ENCODE measurements at places on chromosomes 6 and 20.

DNA sequence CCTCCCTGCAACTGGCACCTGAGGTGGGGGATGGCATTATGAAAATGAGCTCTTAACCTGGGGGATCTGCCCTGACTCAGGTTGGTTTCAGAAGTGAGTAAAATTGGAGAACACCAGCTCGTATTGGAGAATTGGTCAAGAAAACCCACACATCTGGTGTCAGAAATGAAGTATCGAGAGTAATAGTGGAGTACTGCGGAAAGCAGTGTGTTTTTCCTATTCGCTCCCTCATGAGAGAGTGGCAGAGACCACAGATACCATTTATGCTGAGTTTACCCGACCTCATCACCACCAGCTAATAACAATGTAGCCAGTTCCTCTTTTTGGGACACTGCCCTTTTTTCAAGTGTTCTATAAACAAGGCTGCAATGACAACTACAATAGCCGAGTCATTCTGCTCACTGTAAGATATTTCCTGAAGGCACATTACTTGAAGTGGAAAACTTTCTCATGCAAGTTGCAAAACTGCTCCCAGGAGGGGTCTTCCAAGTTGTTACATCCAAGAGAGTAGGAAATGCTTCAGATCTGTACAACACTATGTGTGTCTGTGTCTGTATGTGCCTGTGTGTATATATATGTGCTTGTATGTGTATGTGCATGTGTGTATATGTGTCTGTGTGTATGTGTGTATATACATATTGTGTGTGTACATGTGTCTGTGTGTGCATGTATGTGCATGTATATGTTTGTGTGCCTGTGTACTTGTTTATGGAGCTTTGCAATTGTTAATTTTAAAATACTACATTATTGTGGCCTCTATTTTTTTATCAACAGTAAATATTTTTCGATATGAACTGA, 106.0 kb upstream of the CST7 start:
- no peaks in the 10 kb centered on the region for H3K4me1 ChIP-seq
- H3K4me3 ChIP-seq, result no peak overlapping the region
- no peak overlapping the region for H3K27ac ChIP-seq
- DNase-seq, result no peak
- no peaks in the 10 kb centered on the region for H3K27me3 ChIP-seq
- no peaks in the 10 kb centered on the region for H3K36me3 ChIP-seq

DNA sequence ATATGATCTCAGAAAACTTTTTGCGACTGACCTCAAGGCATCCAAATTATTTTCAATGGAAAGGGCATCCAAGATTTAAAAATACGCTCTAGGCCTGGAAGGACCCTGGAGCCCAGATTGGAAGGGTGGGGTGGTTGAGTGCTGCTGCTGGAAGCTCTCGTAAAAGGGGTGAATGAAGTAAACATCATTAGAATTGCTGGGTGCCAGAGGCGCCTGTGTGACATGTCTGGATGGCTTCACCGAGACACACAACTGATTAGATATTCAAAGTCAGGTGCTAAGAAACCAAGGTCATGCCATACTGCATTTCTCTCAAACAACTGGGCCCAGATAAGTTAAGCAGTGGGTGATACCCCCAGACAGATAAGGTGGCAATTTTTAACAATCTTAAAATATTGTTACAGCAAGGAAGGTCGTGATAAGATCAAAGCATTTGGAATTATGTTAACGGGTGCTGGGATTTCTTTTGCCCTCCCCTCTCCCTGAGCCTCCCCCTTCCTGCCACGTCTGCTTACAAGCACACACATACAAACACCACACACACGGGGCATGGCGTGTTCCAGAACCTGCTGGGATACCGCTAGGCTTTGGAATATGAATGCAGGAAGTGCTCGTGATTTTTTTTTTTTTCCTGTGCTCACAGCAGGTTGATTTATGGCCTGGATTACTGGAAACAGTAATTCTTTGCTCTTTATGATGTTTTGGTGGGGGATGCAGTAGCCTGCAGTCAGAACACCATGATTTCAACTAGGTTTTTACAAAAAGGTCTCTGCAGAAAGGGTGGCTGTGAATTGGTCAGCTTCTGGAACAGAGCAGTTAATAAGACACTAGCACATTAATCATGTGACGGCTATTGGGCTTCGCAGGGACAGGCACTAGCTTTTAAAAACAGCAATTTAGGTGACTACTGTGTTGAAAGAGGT, 551.2 kb downstream of the QKI start:
- H3K4me3 ChIP-seq, result no peak overlapping the region
- H3K27me3 ChIP-seq, result no peaks in the 10 kb centered on the region
- peak overlapping the region; percentile 87 for H3K27ac ChIP-seq
- no peaks in the 10 kb centered on the region for H3K36me3 ChIP-seq
- no peaks in the 10 kb centered on the region for H3K4me1 ChIP-seq
- no peak for DNase-seq

GRCh38 chr6:131721161-131721560, 10.3 kb upstream of the CTAGE9 start:
- no peaks in the 10 kb centered on the region for H3K4me1 ChIP-seq
- no peak overlapping the region for H3K27ac ChIP-seq
- H3K27me3 ChIP-seq, result no peaks in the 10 kb centered on the region
- no peak overlapping the region for H3K4me3 ChIP-seq
- H3K36me3 ChIP-seq, result no peaks in the 10 kb centered on the region

DNA sequence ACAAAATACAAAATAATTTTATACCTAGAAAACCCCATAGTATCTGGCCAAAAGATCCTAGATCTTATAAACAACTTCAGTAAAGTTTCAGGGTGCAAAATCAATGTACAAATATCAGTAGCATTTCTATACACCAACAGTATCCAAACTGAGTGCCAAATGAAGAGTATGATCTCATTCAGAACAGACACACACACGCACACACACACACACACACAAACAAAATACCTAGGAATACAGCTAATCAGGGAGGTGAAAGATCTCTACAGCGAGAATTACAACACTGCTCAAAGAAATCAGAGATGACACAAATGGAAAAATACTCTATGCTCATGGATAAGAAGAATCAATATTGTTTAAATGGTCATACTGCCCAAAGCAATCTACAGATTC, 49.2 kb downstream of the TOMM6 start:
- no peaks in the 10 kb centered on the region for H3K36me3 ChIP-seq
- no peaks in the 10 kb centered on the region for H3K4me1 ChIP-seq
- no peak overlapping the region for H3K27ac ChIP-seq
- H3K4me3 ChIP-seq, result no peak overlapping the region

DNA sequence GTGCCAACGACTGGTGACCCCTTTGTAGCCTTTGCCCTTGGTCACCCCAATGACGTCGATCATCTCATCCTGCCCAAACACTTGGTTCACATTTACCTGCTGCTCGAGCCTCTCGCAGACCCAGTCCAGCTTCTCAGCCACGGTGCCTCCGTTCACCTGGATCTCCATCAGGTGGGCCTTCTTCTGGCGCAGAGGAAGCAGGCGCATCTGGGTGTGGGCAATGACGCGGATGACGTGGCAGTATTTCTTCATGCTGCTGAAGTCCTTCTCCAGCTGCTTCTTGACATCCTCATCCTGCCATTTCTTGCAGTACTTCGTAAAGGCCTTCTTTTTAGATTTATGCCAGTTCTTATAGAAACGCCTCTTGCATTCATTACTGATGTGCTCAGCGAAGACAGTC, 46.9 kb upstream of the SEC63 start:
- no peaks in the 10 kb centered on the region for H3K36me3 ChIP-seq

GRCh38 chr6:123965894-123966293, 162.2 kb downstream of the NKAIN2 start:
- H3K4me1 ChIP-seq, result no peaks in the 10 kb centered on the region
- no peak for DNase-seq
- H3K36me3 ChIP-seq, result no peaks in the 10 kb centered on the region
- H3K27ac ChIP-seq, result no peak overlapping the region
- no peak overlapping the region for H3K4me3 ChIP-seq
- no peaks in the 10 kb centered on the region for H3K27me3 ChIP-seq

DNA sequence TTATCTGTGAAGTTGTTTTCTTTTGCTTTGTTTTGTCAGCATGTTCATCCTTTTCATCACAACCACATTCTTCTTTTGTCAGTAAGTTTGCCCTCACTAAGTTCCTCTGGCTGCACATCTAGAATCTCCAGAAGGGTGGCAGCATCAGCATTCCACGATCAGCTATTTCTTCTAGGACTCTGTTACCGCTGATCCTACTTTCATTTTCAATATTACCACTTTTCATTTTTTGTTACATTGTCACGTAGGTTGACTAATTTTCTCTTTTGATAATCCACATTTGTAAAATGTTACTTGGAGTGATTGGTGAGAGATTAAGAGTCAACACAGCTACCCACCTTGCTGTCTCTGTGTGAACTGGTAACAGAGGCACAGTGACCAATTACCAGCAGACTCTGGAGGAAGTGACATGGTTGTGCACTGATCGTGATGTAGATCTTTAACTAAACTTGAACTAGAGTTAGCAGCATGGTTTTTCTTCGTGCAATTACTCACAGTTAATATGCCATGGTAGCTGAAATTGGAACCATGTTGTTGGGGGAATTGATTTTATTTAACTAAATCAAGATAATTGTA, 307.9 kb upstream of the SLC35B3 start:
- no peak overlapping the region for H3K27ac ChIP-seq
- H3K36me3 ChIP-seq, result no peaks in the 10 kb centered on the region
- H3K4me3 ChIP-seq, result no peak overlapping the region
- DNase-seq, result no peak

Data from right atrium auricular region (tissue), 2 donors.